Lung (tissue), 17 donors: ENCODE measurements at places on chromosomes 6 and 20.

GRCh38 chr6:47253136-47253535, 56.6 kb downstream of the TNFRSF21 start:
- no peak for DNase-seq

DNA sequence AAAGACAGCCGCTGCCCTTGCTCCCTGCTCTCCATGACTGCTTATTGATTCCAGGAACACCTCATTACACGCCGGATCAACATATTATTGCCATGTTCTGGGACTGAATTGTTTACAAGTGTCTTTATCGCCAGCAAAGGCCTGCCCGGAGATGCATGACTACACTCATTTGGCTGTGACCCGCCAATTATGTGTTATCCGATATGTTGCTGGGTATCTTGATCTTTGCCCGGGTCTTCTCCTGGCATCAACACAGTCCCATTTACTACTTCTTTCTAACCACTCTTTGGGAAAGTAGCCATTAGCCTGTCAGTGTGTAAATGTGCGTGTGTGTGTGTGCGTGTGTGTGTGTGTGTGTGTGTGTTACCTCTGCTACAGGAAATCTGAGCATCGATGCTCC, 15.4 kb downstream of the LINC00237 start:
- peak; percentile 43 for DNase-seq

DNA sequence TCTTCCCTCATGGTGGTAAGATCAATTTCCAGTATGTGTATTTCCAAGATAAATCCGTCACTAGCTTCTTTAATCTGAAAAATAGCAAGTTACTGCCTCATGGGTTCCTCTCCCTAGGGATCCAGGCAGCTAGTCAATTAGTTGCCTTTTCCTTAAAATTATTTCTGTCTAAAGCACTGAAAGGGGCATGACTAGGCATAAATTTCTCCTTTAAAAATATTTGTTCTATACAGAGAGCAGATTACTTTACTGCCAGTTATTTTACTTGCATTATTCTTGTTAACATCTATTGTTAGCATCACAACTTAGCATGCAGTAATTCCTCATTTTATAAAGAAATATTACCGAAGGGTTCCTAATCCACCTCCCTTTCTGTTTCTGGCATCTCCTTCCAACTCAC, 1.4 kb downstream of the MTCL3 start:
- no peak for DNase-seq

- DNase-seq, result no peak
Observed at GRCh38 chr20:13420625-13421024, 199.6 kb downstream of the ISM1 start.

DNA sequence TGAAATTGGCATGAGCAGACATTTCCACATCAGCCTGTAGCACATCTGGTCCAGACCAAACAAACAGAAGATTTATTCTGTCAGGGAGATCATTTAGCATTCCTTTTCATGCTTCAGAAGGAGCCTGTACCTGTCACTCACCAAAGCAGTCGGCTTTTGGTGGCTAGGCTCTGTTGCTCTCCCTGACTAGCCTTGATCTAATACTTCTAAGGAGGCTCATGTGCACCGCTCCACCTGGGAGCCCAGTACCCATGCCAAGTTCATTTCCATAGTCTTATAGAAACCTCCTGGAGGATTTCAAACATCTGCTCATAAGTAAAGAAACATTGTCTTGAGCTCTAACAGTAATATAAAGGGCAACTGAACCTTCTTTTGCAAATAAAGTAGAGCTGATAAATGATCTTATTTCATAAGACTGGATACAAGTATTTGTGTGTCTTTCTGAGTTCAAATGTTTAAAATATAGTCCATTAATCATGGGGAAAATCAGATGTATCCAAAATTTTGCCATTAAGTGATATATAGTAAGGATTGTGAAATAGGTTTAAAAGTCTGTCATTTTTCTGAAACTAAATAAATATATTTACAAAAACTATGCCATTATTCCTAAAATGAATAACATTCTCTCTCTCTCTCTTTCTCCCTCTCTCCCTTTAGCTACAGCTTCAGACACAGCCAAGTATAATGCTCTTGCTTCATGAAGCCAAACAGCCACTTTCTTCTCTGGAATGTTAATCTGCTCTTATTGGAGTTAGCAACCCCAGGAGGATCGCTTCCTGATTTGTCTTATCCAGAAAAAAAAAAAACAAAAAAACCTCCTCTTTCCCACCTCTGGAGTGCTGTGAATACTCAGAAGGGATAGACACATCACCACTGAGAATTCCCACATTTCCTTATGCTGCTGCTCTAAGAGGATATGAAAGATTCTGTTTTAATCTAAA, 192.7 kb upstream of the TFAP2D start:
- peak; percentile 47 for DNase-seq

- DNase-seq, result peak; percentile 85
Observed at GRCh38 chr6:105087571-105088211, 92.1 kb downstream of the POPDC3 start.

DNA sequence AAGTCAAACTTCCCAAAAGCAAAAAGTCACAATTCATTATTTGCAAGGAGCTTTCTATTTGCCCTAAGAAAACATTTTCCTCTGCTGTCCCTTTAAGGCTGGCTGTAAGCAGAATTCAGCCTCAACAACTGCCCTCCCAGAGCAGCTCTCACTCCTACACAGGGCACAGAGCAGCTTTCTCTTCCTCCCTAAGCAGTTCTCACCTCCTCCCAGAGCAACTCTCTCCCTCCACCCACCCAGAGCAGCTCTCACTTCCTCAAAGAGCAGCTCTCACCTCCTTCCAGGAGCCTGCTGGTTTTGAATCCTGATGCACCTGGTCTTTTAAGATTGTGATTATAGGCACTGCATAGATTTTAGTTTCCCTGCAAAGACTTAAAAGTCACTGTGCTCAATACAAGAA, 120.6 kb upstream of the TMEM181 start:
- DNase-seq, result no peak

GRCh38 chr20:3648951-3649350, 14.2 kb downstream of the GFRA4 start:
- DNase-seq, result no peak

GRCh38 chr6:39851331-39851730, 59.2 kb downstream of the DAAM2 start:
- DNase-seq, result no peak

DNA sequence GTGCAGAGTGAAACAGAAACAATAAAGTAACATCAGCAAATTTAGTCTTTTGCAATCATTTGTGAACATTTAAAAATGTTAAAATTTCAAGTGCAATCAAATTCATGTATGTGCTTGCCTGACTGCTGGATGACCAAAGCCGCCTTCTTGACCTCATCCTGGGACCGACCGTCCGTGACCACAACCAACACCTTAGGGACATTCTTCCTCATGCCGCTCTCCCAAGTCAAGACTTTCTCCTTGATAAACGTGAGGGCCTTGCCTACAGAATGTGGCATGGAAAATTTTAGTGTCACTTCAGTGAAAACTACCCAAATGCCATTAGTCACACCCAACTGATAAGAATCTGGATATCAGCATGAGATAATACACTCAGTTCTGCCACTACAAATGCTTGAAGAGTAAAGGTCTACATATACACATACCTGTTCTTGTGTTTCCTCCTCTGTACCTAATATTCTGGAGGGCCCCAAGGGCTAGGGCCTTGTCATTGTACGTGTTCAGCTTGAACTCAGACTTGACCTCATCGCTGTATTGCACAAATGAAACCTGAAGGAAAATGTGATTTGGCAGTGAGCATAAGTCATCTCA, 86.8 kb downstream of the COL12A1 start:
- DNase-seq, result no peak

- DNase-seq, result peak; percentile 66
Observed at GRCh38 chr6:31441365-31442267, 38.2 kb downstream of the MICA start.

GRCh38 chr20:8291873-8292272, 159.8 kb downstream of the PLCB1 start:
- DNase-seq, result no peak

DNA sequence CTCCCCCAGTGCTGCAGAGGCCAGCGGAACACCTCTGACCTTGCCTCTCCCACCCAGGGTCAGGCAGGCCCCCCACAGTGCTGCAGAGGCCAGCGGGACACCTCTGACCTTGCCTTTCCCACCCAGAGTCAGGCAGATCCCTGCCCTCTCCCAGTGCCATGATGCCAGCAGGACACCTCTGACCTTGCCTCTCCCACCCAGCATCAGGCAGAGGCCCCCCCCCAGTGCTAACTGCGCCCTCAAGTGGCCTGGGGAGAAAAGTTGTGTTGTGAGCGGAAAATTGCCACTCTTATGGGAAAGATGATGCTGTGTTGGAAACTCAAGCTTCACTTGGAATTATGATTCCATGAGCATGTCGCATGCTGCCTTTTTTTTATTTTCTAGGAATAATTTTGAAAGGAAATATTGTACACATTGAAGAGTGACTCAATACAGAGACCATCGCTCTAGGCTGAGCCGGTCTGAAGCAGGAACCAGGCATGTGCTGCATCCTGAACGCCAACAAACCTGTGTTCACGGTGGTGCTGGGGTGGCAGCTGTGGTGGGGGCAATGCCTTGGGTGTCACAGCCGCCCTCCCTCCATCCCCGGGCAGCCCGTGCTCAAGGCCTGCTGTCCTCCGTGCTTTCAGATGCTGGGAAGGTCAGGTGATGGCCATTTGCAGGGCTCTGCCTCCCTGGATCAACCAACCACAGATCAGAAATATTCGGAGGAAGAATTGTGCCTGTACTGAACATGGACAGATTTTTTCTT, 98.6 kb downstream of the CDH4 start:
- no peak for DNase-seq

GRCh38 chr20:44549123-44549522, 27.3 kb upstream of the SERINC3 start:
- DNase-seq, result peak; percentile 75

- DNase-seq, result no peak
Observed at GRCh38 chr6:163793011-163793983, 378.8 kb downstream of the QKI start.

DNA sequence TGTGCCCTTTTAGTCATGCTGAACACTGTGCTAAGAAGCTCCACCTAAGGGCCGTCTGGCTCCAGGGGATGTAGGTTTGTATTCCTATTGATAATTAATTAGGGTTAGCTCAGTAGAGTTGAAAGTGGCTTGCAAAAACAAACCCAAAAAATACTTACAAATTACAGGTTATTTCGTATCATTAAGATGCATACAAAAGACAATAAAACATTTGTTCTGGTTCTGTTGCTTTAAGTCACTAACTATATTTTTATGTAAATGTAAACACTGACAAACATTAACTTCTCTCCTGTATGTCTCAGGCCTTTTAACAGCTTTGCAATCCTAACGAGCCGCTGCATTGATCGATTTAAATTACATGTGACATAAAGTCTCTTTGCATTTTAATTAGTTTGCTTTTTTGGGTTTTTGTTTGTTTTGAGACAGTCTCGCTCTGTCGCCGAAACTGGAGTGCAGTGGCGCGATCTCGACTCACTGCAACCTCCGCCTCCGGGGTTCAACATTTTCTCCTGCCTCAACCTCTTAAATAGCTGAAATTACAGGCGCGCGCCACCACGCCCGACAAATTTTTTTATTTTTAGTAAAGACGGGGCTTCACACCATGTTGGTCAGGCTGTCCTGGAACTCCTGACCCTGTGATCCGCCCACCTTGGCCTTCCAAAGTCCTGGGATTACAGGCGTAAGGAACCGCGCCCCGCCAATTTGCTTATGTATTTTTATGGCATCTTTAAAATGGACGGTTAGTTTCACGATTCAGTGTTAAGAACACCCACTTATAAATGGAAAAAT, 110.9 kb downstream of the HFE start:
- peak; percentile 76 for DNase-seq

DNA sequence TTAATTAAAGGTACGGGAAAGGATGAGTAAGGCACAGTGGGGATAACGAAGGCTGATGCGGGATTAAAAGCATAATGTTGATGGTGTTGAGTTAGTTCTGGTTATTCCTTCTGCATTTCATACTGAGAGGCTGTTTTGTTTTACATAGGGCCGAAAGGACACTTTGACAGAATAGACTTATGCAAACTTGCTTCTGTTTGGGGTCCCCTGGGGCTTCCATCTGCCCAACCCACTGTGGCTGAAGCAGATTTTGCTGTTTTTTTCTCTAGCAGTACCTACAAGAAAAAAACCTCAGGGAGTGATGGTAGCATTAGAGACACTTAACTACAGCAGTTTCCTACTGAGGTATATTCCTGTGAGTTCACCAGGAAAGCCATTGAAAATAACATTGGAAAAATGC, 136.1 kb upstream of the SUPT3H start:
- DNase-seq, result no peak

DNA sequence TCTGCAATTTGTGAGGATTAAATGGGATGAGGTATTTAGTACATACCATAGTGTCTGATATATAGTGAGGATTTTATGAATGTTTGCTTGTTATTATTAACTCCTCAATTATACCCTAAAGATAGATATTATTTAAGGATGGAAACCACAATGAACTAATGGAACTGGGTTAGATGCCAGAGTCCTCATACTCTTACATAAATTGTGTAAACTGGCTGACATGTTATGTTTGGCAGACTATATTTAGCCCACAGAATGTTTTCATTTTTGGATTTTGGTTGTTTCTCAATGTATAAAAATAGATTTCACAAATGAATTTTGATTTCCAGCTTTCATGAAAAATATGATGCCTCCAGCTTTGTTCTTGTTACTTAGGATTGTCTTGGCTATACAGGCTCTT, 37.6 kb downstream of the HTR1B start:
- no peak for DNase-seq

DNA sequence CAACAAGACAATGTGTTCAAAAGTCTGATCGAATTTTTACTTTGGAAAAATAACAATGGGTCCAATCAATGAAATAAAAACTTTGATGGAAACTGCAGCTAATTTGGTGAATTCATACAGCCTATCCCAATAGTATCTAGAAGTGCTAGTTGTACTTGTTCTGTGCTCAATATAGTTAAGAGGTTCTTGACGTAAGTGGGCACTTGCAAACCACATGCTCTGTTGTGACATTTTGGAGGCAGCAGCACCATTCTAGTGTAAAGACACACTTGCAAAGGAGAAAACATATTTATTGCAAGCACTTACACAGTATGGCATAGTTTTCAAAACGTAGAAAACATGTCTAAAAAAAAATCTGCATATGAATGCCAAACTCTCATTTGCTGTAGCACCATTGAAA, 6.7 kb upstream of the KLHL31 start:
- DNase-seq, result no peak

GRCh38 chr6:52394251-52394666, 25.9 kb upstream of the EFHC1 start:
- no peak for DNase-seq

- no peak for DNase-seq
Observed at GRCh38 chr20:46838011-46838410, 56.6 kb upstream of the EYA2 start.

GRCh38 chr6:12656906-12657305, 59.7 kb upstream of the PHACTR1 start:
- no peak for DNase-seq

- DNase-seq, result no peak
Observed at GRCh38 chr20:44961011-44961869, 1.0 kb upstream of the TOMM34 start.
